ENCODE measurements at places on chromosomes 12 and 14.

GRCh38 chr14:73879027-73879426 is 7.6 kb upstream of the ZNF410 start:
- DNase-seq, result no peak

DNA sequence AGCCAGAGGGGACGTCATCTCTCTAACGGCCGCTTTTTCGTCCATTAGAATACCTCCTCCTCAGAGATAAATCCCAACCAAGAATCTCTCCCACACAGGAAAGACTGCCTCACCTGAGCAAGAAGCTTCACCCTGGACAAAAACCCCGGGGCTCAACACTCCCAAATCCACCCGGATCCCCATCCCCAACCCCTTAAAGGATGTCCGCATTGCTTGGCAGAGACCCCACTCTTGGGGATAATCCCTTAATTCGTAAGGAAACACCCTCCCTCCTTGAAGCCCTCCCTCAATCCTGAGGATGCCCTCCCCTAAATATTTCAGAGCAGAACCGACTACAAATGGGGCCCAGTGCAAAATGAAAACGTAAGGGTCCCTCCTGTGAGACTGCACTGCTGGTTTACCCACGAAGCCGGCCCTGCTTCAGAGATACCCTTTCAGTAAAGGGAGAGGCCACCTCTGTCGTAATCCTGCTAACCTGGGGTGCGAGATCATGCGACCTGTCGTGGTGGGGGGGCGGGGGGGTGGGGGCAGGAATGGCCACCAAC is 655 bp upstream of the DYNLL1 start:
- DNase-seq, result no peak

DNA sequence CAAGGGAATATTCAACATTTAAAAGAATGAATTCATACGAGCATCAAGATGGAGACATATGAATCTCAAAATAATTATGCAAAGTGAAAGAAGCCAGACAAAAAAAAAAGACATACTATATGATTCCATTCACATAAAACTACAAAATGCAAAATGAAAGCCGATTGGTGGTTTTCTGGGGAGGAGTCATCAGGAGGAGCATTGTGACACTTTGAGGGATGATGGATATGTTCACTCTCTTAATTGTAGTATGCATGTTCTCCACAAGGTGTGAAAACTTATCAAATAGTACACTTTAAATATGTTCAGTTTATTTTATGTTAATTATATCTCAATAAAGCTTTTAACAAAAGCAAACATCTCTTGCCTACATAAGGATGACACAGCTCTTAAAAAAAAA is 13.5 kb downstream of the OLR1 start:
- DNase-seq, result no peak

DNA sequence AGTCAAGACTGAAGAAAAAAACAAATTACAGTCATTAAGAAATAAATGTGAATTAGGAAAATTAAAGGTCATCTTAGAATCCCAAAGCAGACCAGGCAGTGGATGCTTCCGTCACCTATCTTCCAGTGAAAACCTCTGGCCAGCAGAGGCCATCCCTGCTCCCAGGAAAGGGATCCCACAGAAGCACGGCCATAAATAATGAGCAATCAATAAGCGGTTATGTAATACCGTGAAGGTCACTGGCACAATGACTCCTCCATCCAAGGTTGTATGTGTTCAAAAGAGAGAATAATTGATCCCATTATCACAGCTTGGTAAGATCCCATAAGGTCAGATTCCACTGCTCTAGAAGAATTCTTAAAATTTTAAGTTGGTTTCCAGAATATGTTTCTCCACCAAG is 85.7 kb downstream of the PPP2R5E start:
- no peak for DNase-seq

- DNase-seq, result no peak
These were observed 34.7 kb downstream of the FOS start for GRCh38 chr14:75313294-75313693.
